ENCODE measurements at places on chromosomes 1 and 21.

DNA sequence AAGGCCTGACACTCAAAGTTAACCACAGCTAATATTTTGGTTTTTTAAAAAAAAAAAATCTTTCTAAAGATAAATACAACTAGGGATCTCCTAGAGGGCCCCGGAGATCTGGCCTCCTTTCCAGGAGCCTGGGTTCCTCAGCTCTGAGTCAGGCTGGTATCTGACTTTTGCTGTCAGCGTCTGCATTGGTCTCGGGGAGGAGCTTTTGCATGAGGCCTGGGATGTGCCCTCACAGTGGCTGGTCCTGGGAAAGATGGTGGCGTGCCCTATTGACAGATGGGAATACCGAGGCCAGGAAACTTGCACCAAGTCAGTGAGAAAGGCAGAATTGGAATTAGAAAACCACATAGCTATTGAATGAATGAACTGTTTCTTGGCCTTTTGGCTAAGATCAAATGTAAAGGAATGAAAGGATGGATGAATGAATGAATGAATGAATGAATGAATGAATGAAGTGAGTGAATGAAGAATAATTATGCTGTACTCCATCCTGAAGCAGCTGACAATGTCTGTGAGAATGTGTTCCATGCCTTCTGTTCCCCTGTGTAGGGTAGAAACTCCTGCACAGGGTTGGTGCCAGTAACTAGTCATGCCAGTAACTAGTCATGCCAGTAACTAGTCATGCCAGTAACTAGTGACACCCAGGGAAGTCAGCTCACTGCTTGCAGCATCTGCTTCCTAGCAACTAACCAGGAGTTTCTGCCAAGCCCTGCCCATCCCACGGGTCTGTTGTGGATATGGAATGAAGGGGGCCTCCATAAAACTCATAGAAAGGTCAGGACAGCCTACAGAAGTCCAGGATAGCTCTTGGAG, 242.5 kb upstream of the VAMP3 start:
- no peak for DNase-seq

DNA sequence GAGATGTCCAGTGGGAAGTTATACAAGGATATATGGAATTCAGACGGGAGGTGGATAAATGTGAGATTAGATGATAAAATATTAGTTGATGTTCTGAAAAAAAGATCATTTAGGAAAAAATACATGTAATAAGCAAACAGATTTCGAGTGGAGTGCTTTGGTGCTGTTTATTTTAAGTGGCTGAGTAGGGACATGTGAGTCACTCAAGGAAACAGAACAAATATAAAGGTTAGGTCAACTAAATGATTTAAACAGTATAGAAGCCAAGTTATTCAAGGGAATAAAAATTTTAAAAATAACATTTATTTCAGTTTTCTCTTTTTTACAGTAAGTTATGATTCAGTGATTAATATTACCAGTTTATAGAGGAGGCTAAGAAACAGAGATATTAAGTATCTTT, 1046.7 kb upstream of the B3GALT2 start:
- DNase-seq = no peak

DNA sequence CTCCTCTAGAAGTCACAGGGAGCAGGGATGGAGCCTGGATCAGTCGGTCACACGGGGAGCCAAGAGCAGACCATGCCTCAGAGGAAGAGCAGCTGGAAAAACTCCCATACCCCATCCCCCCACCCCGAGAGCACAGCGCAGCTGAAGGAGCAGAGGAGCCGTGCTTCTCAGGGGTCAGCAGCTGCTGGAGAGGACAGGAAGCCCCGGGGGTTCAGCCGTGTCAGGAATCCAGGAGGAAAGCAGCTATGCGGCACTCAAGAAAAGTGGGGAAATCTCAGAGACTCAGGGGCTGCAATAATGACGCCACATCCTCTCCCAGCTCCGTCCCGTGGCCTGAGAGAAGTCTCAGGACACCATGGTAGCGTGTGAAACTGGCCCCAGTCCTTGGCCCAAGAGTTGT, 102.3 kb downstream of the NPHP4 start:
- no peak for DNase-seq

DNA sequence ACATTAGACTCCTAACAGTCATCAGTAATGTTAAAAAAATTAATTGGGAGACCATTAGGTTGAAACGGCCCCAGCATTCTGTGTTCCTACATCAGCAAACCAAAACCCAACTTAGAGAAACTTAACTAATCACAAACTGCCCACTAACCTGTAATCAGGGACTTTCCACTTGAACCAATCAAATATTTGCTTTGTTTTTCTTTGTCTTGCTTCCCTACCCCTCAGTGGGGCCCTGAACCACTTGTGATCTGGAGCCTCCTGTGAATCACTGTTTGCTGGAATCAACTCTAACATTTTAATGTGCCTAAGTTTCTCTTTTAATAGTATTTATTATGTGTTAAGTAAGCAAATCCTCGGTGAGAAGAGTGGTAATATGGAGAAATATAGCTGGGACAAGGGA, 64.0 kb downstream of the ABCA4 start:
- DNase-seq = no peak

- peak; percentile 74 for DNase-seq
Measured at GRCh38 chr1:227788271-227789083, 27.0 kb upstream of the PRSS38 start.

- DNase-seq = no peak
Measured at GRCh38 chr1:97680470-97680869, 240.4 kb downstream of the DPYD start.

DNA sequence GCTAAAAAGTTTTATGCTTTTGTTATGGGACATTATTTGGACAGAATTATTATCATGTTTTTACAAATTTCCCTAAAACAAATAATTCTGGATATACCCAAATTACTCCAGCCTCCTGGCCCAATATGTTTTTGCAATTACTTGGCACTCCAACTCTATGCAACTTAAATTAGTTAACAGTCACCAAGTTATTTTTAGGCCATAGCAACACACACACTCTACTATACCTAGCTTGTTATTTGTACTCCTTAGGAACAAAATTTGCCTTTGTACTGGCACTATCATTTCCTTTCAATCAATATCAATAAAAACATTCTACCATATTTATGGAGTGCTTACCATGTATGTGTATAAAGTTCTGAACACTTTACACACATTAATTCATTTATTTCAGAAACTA, 7.7 kb downstream of the DUSP10 start:
- DNase-seq = no peak
